ENCODE measurements at places on chromosomes 3 and 15. TPM values are rescaled to one million over a fixed set of nuclear protein-coding genes. Genes with fewer than 3 reads are reported as not detected.

HESX1 gene
- 1.3 TPM for total RNA-seq

GRCh38 chr3:42037318-42037945 is 53.7 kb upstream of the TRAK1 start:
- DNase-seq = no peak
- peak overlapping the region; percentile 42 for H3K27ac ChIP-seq
- H3K27me3 ChIP-seq = no peaks in the 10 kb centered on the region
- no peak overlapping the region for H3K4me3 ChIP-seq
- H3K4me1 ChIP-seq = peaks cover 53% of the 10 kb centered on the region

DNA sequence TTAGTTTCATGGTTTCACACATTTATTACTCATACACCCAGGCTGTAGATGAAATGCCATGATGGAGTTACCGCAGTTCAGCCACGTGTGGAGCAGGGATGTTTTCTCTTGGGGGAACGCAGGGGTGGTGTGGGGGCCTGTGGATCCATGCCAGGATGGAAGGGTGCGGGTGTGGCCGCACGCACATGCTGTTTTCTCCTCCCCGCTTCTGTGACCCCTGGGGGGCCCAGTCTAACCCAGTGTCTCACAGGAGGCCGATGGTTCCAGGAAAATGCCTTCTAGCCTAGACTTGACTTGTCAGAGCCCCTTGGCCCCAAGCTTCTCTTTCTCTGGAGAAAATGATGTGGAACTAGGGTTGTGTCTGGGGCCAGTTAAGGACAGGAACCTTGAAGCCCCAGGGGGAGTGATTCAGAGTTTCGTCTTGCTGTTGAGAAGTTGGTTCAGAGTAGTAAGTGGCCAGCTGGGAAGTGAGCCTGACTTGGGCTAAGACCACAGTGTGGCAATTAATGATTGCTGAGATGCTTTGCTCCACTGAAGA is 240.4 kb upstream of the BHLHE40 start:
- peak overlapping the region; percentile 90 for H3K27ac ChIP-seq
- H3K27me3 ChIP-seq = no peaks in the 10 kb centered on the region
- peaks cover 83% of the 10 kb centered on the region for H3K4me1 ChIP-seq
- no peak overlapping the region for H3K4me3 ChIP-seq

GRCh38 chr3:60630953-60631352 is 620.3 kb downstream of the FHIT start:
- H3K27me3 ChIP-seq = peaks cover 25% of the 10 kb centered on the region
- no peak for DNase-seq
- no peaks in the 10 kb centered on the region for H3K36me3 ChIP-seq
- H3K27ac ChIP-seq = no peak overlapping the region

- no peak for DNase-seq
- H3K36me3 ChIP-seq = no peaks in the 10 kb centered on the region
- H3K27me3 ChIP-seq = no peaks in the 10 kb centered on the region
- peak overlapping the region; percentile 33 for H3K27ac ChIP-seq
- no peak overlapping the region for H3K4me3 ChIP-seq
Measured at GRCh38 chr3:189446959-189447560, 184.1 kb upstream of the TP63 start.

DNA sequence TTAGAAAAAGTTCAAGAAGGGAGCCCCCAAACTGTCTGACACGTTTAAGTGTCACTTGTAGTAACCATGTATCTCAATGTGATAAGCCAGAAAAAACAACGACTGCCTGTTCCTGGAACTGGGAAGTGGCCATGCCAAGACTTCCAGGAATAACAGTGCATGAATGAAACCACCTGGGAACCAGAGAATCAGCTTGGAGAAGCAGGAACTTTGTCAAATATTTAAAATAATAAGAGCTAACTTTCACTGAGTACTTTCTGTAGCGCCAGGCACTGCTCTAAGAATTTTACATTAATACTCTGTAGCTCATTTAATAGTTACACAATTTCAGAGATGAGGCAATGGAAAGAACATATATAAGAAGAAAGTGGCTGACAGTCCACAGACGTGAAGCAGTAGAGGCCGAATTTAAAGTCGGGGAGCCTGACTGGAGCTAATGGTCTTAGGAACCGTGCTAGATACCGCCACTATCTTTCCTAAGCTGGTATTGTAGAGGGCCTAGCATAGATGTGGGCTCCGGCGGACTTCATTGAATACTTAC is 876 bp downstream of the PLSCR1 start:
- H3K4me3 ChIP-seq = peak overlapping the region; percentile 90
- H3K27ac ChIP-seq = peak overlapping the region; percentile 96
- no peaks in the 10 kb centered on the region for H3K27me3 ChIP-seq
- peaks cover 35% of the 10 kb centered on the region for H3K4me1 ChIP-seq
- H3K36me3 ChIP-seq = no peaks in the 10 kb centered on the region

GRCh38 chr3:66133050-66133757 is 87.6 kb upstream of the SLC25A26 start:
- no peaks in the 10 kb centered on the region for H3K36me3 ChIP-seq
- H3K4me1 ChIP-seq = peaks cover 3% of the 10 kb centered on the region
- no peaks in the 10 kb centered on the region for H3K27me3 ChIP-seq
- no peak overlapping the region for H3K4me3 ChIP-seq
- DNase-seq = no peak

GRCh38 chr3:192090586-192090985 is 629.6 kb downstream of the PYDC2 start:
- peak overlapping the region; percentile 81 for H3K27ac ChIP-seq
- no peaks in the 10 kb centered on the region for H3K27me3 ChIP-seq
- H3K4me1 ChIP-seq = peaks cover 34% of the 10 kb centered on the region
- no peak for DNase-seq

All from osteocyte (in vitro differentiated cells).